ENCODE measurements at places on chromosomes 7 and 10.

GRCh38 chr7:30452280-30452930 lies 26.2 kb downstream of the NOD1 start:
- DNase-seq, result no peak

DNA sequence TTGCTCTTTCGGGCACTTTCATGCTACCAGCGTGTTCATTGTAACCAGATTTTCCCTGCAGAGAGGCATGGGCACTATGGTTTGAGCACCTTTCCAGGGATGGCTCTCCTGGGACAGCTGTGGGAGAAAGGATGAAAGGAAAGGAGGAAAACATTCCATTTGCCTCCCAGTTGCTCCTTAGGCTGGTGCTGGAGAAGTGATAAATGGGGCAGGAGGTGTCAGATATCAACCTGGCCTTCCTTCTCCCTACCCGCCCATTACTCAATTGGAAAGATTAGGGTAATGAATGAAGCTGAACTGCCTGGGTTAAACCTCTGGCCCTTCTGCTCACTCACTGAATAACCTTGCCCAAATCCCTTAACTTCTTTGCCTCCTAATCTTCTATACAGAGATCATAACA lies 228.4 kb downstream of the PLXNA4 start:
- no peak for DNase-seq

DNA sequence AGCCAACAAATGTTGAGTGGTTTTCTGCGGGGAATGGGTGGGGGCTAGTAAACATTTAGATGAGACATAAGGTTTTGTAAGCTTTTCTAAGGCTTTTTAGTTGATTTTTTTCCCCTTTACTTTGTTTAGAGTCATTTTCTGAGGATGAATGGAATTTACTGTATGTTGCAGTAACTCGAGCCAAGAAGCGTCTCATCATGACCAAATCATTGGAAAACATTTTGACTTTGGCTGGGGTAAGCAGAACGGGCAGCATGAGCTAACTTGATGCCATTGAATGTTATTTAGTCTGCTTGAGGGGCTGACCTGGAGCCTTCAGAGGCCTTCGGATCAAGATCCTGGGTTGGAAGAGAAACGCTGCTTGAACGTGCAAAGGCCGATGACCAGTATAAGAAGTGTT lies 37.3 kb downstream of the FBH1 start:
- no peak for DNase-seq

DNA sequence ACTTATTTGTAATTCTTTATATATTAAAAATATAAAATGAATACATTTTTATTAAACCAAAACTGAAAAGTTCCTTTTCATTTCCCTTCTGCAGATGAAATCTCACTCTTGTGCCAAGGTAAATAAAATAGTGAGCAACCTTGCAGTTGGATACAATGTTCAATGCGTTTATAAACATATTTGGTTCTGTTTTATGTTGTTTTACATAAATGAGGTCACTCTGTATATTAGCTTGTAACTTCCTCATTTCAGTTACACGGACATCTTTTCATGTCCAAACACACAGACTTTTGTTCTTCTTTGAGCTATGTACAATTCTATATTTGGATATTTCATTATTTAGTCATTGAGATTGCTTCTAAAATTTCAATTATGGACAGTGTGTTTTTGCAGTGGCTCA lies 107.7 kb downstream of the BBS9 start:
- DNase-seq, result no peak

- DNase-seq, result no peak
These were observed 29.5 kb downstream of the CDCA7L start for GRCh38 chr7:21916176-21916575.

DNA sequence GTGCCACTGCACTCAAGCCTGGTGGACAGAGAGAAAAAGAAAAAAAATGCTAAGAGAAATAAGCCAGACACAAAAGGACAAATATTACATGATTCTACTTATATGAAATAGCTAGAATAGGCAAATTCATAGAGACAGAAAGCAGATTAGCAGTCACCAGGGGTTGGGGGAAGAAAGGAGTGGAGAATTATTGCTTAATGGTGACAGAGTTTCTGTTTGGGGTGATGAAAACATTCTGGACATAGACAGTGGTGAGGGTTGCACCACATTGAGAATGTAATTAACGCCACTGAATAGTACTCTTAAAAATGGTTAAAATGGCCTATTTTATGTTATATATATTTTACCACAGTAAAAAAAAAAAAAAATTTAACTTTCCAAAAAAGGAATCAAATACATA lies 6.4 kb upstream of the NT5C2 start:
- no peak for DNase-seq

DNA sequence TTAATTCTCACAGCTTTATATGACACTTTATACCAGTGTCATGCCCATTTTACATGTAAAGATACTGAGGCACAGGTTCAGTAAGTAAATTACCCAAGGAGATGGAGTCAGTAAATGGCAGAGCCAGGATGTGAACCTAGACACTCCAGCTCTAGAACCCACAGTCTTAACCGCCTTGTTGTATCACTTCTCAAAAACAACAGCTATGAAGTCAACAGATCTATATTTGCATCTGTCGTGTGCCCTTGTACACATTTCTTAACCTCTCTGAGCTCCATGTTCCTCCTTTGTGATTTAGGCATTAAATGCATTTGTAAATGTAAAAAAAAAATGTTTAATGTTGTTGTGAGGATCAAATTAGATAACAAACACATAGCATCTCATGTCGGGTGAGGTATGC lies 716.2 kb downstream of the SUGCT start:
- DNase-seq, result no peak

- DNase-seq, result no peak
These were observed 7.8 kb downstream of the GPR158 start for GRCh38 chr10:25182636-25183035.

- no peak for DNase-seq
These were observed 35.3 kb downstream of the PLPP4 start for GRCh38 chr10:120492346-120492745.

GRCh38 chr10:113891476-113891875 lies 37.0 kb downstream of the NHLRC2 start:
- peak; percentile 41 for DNase-seq

- DNase-seq, result no peak
These were observed 38.9 kb upstream of the DAGLB start for GRCh38 chr7:6486438-6487183.

DNA sequence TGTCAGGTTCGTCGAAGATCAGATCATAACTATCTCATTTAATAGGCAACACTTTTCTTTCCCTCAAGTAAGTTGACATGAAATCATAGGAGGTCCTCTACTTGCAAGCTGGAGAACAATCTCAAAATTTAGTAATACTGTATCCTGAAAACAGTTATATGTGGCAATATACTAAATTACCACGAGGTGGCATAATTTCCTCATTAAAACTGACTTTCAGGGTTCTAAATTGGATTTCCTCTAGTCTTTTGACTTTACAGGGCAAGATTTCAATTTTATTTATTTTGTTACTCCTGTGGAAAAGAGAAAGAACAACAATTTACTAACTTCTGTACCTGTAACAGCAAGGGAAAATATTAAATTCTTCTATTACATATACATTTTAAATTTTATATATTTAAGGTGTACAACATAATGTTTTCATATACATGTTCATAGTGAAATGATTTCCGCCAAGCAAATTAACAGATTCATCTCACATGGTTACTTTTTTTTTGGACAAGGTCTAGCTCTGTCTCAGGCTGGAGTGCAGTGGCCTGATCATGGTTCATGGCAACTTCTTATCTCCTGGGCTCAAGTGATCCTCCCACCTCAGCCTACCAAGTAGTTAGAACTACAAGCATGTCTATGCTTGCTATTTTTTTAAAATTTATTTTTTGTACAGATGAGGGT lies 53.4 kb upstream of the CYP2C18 start:
- DNase-seq, result peak; percentile 29

- no peak for DNase-seq
These were observed 129.3 kb downstream of the ST7 start for GRCh38 chr7:117082647-117083046.

- no peak for DNase-seq
These were observed 100.4 kb upstream of the SH2B2 start for GRCh38 chr7:102186306-102186705.

DNA sequence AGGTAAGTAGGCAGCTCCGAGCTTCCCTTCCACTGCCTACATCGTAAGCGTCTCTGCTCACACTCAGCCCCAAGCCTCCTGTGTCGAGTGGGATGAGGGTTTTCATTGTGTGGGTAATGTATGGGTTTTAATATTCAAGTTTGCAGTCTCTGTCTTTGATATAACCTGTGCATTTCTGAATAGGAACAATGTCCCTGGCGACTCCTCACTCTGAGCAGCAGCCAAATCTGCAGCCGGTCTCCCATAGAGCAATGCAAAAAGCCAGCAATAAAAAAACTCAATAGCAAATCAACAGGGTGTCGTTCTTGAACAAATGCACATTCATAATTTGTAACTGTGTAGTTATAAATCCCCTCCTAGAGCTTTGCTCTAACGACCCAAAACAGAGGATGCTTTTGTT lies 33.4 kb downstream of the PPP1R17 start:
- no peak for DNase-seq

DNA sequence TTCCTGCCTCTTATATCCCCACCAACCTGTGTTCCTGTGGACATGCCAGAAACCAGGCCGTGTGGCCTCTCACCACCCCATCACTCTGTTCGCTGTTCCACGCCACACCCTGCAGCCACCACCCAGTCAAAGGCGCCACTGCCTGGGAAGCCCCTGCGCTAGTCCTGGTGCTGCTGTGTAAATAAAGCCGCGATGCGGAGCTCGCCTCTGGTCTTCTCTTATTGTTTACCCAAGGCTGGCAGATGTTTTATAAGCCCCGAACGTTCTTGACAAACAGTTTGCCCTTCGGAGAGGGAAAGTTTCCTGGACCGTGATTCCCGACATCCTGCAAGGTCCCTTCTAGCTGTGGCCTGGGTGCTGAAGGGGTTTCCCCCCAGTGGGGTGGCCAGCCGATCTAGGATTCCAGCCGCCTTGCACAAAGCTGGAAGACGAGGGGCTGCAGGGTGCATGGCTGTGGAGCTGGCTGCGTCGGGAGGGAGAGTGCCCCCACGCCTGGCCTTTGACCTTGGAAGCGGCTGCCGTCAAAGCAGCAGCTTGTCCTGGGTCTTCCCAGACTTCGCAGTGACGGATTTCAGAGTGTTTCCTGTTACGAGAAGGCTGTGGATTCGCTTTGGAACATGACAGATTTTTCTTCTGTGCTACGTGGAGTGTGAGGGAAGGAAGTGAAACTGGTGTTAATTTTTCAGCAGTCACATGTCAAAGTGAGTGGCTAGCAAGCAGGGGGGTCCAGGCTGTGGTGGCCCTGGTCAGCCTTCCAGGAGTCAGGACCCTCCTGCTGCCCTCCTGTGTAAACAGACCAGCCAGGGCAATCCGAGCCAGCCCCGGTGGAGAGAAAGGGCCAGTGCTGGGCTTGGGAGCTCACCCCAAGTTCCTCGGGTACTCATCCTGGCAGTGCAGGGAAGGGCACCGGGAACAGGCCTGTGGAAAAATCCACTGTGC lies 61.6 kb downstream of the LHPP start:
- no peak for DNase-seq

DNA sequence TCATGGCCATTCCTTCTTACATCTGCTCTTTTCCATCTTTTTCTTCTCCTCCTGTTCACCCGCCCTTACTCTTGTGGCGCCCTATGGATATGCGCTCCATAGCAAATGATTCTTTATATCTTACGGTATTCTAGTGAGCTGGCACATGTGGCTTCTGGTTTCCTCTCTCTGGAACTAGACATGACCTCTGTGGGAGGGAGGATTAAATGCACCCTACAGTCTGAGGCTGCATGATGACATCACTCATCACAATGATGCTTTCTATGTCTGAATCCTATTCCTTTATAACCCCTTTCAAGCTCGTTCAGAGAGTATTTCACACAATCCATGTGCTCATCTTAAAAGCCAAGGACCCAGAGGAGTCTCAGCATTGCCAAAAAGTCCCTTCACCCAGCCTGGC lies 153.3 kb downstream of the EGFR start:
- no peak for DNase-seq

- no peak for DNase-seq
These were observed 753.8 kb downstream of the GRID1 start for GRCh38 chr10:85612833-85613232.

DNA sequence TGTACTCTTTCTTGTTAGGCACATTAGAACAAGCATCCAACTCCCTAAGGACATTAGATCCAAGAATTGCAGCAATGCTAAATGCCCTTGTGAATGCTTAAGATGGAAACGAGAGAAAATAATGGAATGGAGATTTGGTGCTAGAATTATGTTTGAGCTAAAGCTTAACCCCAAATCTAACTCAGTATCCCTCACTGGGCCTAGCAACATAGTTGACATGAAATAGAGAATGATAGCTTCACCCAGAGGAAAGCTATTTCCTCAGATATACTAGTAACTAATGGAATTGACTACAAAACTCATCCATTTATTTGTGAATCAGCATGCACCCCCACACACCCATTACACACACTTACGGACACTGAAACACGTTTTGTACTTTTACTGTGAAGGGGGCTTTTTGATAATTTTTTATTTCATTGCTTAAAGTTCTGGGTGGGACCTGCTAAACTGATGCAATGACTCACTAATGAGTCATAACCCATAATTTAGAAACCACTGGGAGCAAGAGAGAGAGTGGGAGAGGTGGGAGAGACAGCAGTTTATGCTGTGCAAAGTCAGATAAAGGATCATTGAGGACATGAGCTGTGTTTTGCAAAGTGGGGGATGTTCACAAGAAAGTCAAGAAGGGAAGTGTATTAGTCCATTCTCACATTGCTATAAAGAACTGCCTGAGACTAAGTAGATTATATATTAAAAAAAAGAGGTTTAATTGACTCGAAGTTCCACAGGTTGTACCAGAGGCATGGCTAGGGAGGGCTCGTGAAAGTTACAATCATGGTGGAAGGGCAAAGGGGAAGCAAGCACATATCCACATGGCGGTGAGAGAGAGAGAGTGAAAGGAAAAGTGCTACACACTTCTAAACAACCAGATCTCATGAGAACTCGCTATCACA lies 382.7 kb downstream of the SFMBT2 start:
- DNase-seq, result no peak

- no peak for DNase-seq
These were observed 165.3 kb downstream of the WNT2 start for GRCh38 chr7:117157241-117158209.

DNA sequence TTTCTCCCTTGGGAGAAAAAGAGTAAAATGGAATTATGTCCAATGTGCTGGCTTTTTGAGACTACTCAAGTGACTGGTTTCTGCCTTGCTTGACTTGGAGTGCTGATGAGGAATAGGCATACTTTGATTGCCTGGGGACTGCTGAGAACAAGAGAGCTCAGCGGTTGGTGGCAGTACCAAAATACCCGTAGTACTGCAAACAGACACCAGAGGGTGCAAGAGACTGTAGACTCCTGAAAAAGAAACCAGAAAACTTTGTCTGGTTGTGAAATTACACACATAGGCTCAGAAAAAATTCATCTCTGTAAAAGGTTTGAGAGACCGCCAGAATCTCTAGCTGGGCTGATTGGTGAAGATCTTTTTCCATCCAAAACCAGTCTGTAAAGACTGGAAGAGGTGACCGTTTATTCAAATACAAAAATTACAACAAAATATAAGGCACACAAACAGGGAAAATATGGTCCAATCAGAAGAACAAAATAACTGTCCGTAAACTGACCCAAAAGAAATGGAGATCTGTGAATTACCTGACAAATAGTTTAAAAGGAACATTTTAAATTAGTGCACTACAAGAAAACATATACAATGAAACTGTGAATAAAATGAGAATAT lies 18.5 kb downstream of the BICC1 start:
- peak; percentile 82 for DNase-seq
